ENCODE measurements at places on chromosomes 6 and 20.

- no peak for DNase-seq
These were observed 338.8 kb downstream of the HAO1 start for GRCh38 chr20:7601431-7601830.

- no peak for DNase-seq
These were observed 117.0 kb downstream of the BMP5 start for GRCh38 chr6:55758156-55758937.

DNA sequence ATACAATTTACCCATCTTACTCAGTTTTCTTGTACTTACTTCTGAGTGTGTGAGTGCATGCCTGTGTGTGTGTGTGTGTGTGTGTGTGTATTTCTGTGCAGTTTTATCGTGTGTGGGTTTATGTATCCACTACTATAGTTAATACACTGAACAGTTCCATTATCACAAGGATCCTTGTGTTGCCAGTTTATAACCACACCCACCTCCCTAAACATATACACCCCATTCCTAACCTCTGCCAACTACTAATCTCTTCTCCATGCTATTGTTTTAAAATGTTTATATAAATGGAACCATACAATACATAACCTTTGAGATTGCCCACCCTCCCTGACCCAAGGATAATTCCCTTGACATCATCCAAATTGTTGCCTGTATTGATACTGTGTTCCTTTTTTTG lies 18.7 kb downstream of the POFUT1 start:
- DNase-seq: no peak

DNA sequence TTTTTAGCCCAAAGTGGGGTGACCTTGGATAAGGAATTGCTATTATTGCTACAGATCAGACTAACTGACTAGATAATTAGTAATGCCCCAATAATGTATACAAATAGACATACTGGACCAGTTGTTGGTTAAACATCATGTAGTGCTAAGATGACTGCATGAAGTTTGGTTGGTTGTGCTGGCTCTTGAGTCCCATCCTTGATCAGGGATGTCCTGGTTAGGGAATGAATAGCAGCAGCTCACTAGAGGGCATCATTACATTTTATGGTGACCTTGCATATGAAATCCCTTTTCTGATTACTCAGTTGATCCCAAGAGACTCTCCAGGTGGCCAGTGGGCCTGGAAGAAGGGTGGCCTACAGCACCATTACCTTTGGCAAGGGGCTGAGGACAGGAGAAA lies 10.9 kb downstream of the TPBG start:
- no peak for DNase-seq

- no peak for DNase-seq
These were observed 2.0 kb downstream of the NELFE start for GRCh38 chr6:31956796-31957195.

GRCh38 chr6:11551053-11551452 lies 13.5 kb downstream of the TMEM170B start:
- no peak for DNase-seq

GRCh38 chr6:15264902-15265761 lies 19.3 kb downstream of the JARID2 start:
- DNase-seq: no peak

- DNase-seq: no peak
These were observed 183.4 kb upstream of the FBXL4 start for GRCh38 chr6:99130897-99131873.

DNA sequence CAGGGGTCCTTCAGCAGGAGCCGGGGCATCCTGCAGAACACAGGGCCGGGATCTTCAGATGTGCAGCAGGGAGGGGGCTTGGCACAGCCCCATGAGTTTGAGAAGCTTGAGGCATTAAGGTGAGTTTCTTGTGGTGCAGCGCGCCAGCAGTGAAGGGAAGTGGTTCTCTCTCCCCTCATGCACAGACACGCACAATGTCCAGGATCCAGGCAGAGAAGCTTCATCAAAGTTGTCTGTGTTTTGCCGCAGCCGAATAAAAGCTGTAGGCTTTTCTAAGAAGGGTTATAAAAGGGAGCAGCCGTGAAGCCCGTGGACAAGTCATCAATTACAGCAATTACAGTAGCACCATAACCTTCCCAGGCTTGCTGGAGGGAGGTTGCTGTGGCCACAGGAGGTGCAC lies 491.0 kb upstream of the CDH4 start:
- DNase-seq: no peak

DNA sequence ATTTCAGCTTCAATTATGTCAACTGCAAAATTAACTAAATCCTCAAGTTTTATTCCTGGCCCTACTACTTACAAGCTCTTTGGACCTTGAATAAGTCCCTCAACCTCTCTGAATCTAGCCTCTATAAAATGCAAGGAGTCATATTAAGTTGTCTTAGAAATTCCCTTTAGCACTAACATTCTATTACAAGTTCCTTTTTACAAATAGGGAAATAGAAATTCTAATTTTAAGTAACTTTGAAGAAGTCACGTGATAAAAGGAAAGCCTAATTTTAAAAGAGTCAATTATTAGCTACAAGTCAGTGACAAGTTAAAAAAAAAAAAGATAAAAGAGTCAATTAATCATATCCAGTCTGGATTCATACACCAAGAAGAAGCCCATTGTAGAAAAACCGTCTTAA lies 24.6 kb upstream of the GTF3C6 start:
- no peak for DNase-seq

DNA sequence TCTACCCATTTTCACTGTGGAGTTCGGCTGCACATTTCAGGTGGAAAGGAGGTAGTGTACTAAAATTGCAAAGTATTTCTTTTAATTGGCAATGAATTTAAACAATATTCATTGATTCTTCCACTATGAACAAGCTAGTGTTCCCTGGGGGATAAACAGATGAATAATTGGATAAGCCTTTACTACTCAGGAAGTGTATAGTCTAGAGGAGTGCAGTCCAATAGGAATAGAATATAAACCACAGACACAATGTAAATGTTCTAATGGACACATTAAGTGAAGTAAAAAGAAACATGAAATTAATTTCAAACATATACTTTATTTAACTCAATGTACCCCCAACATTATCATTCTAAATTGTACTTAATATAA lies 28.7 kb downstream of the SGK1 start:
- no peak for DNase-seq

DNA sequence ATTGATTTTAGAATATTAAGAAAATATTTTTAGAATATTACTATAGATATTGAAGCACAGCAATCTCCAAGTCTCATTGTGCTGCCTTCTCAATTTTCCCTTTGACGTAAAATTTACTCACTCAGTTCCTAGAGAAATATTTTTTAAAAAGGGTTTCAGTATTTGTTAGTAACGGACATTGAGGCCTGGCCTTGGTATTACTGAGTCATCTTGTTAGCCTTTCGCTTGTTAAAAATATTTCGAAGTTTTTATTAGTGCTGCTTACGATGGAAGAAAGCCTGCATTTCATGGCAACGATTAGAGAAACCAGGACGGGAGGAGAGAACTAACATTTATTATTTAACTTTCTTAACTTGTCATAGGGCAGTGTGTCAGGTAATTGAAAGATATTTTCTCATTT lies 82.2 kb downstream of the TIAM2 start:
- DNase-seq: no peak

DNA sequence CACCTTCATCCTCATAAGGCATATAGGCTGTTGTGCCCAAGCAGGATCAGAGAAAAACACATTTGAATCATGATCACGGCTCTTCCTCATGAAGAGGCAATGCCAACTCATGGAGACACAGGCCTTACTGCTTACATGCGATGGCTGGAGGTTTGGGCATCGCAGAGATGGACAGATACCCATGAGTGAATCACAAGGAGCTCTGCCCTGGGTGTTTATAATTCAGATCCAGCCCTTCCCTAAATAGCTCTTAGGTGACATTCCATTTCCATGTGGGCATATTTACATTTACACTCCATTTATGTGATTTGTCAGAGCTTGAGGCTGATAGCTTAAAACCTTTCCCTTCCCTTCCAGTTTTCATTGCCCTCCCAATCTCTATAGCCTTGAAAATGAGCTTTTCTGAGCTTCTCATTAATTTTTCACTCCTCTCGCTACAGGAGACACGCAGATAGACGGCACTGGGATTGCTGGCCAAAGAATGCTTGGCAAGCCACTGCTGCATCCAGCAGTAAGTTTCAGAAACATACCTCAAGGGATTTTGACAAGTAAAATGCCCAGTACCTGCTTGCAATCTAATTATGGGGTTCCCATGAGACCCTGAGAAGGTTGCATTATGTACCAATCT lies 249.1 kb downstream of the TBC1D7 start:
- no peak for DNase-seq

DNA sequence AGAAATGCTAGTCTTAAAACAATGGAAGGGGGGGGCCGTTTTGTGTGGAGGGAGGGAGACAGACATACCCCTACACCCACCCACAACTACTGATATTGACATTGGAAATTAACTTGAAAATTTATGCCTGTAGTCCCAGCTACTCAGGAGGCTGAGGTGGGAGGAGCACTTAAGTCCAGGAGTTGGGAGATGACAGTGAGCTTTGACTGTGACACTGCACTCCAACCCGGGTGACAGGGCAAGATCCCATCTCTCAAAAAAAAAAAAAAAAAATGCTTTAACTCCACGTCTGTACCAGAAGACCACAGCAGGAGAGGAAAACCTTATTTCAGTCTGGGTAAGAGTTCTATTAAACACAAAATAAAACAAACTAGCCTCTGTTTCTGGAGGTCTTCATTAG lies 2.2 kb downstream of the TBC1D20 start:
- DNase-seq: no peak

- DNase-seq: no peak
These were observed 253.7 kb upstream of the PLCB4 start for GRCh38 chr20:8815208-8815607.

- no peak for DNase-seq
These were observed 632.8 kb downstream of the HDGFL1 start for GRCh38 chr6:23202207-23202606.

GRCh38 chr6:145842693-145843546 lies 28.3 kb upstream of the FBXO30 start:
- no peak for DNase-seq

- DNase-seq: no peak
These were observed 231.8 kb upstream of the QKI start for GRCh38 chr6:163182696-163183095.

GRCh38 chr6:28695715-28696114 lies 170.0 kb downstream of the GPX5 start:
- DNase-seq: no peak

DNA sequence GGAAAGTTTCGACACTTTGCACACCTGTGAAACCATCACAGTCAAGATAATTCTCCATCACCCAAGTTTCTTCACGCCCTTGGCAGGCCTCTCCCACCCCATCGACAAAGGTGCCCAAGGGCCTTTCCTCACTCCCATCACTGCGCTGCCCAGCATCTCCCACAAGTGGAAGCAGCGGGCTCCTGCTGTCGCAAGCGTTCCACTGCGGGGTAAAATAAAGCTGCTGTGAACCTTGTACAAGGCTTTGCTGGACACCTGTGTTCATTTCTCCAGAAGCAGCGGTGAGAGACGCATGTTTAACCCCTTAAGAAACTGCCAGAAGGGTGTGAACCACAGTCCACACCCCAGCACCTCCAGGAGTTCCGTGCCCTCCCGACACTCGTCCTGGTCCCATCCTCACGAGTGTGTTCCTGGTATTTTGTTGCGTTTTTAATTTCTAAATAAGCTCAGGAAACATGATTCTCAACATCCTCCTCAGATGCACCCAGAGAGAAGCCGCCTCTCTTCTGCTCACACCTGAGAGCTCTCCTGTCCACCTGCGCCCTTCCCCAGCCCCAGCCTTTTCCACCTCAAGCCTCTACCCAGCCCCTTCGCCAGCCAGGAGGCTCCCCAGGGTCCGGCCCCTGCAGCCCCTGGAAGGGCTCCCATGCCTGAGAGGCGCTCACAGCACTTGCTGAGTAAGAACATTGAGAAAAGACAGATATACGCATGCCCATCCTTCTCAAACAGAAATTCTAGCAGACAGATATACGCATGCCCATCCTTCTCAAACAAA lies 97.5 kb downstream of the TAF4 start:
- DNase-seq: no peak

GRCh38 chr20:18009116-18009515 lies 40.3 kb downstream of the MGME1 start:
- DNase-seq: no peak

DNA sequence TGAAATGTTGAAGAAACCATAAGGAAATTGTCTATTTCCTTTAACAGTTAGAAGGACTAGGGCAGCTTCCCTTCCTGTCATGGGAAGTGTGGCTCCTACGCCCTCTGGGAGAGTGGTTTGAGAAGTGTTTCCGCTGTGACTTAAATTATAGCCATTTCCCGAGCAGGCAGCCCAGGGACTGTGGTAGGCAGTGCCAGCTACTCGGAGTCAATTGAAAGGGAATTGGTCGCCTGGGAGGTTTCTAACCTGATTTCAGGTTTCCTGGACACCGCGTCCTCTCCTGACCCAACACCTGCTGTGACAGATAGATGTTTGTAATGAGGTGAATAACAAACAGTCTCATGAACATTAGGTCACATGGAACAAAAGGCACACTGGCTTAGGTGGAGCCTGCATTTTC lies 256.1 kb upstream of the PLCB4 start:
- DNase-seq: no peak

GRCh38 chr20:61657721-61658377 lies 405.8 kb downstream of the CDH4 start:
- DNase-seq: no peak

DNA sequence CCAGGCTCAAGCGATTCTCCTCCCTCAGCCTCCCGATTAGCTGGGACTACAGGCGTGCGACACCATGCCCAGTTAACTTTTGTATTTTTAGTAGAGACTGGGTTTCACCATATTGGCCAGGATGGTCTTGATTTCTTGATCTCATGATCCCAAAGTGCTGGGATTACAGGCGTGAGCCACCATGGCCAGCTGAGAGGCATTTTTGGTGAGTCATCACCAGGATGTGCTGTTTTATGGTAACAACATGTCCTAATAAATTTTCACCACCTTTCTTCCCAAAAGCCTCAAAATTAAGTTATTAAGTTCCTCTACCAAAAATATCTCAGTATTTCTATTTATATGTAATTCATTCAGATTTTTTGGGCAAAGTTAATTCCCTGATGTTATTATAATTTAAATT lies 53.5 kb downstream of the COL21A1 start:
- DNase-seq: no peak

GRCh38 chr20:54095824-54096223 lies 25.4 kb upstream of the BCAS1 start:
- no peak for DNase-seq

GRCh38 chr6:16633465-16633864 lies 127.8 kb downstream of the ATXN1 start:
- DNase-seq: no peak

DNA sequence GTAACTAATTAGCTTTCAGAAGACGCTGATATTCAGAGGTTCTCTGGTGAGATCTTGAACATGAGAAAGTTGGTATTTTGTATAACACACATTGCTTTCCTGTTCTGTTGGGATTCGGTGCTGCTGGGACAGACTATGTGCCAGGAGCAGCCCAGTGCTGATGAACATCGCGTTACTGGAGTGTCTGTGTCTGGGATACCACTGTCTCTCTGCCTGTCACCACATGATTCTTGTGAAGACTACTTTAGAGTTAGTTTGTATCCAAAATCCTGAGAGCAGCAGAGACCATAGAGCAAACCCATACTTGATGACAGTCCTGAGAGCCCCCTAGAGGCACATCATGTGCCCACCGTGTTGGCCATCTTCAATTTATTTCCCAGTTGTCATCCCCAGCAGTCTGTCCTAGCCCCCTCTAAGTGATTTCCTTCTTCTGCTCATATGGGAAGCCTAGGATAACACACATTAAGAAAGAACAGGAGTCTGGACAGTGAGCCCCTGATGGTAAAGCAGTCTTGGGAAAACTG lies 41.8 kb upstream of the TINAG start:
- no peak for DNase-seq
